ENCODE measurements at places on chromosomes 7 and 10.

DNA sequence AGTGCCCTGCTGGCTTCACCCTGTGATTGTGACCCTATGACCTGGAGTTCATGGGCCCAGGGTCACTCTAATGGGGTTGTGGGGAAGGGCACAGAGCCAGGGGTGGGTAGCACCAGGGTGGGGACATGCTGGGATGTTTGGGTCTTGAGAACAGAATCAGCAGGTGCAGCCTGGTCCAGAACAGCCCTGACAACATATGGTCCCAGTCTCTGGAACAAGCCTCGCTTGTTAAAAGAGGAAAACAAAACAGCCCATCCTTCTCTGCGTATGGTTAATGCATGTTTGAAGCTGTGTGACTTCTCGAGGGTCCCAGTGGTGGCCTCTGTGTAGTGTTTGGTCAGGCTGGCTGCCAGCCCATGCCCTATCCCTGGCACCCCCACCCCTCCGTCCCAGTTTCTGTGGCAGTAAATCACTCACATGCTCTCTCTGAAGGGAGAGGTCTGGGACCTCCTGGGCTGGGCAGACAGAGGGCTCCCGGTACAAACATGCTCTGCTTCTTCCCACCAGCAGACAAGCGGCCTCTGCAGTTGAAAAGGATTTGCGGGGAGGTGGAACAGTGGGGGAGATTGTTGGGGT lies 79.4 kb downstream of the FAM241B start:
- no peak for DNase-seq

DNA sequence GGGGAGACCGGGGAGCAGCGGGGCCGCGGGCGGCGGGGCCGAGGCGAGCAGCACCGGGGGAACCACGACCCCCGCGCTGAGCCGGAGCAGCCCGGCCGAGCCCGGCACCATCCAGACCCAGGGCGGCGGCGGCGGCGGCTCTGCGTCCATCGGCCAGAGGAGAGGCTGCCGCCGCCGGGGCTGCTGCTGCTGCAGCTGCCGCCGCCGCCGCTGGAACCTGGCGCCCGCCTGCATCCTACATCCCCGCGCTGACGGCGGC lies 190 bp downstream of the TCERG1L start:
- DNase-seq = no peak

GRCh38 chr7:101942603-101943210 lies 125.3 kb downstream of the CUX1 start:
- no peak for DNase-seq

- DNase-seq = no peak
Observed at GRCh38 chr7:158710651-158711102, 6.1 kb upstream of the NCAPG2 start.

- no peak for DNase-seq
Observed at GRCh38 chr10:75540357-75540966, 109.0 kb downstream of the LRMDA start.

DNA sequence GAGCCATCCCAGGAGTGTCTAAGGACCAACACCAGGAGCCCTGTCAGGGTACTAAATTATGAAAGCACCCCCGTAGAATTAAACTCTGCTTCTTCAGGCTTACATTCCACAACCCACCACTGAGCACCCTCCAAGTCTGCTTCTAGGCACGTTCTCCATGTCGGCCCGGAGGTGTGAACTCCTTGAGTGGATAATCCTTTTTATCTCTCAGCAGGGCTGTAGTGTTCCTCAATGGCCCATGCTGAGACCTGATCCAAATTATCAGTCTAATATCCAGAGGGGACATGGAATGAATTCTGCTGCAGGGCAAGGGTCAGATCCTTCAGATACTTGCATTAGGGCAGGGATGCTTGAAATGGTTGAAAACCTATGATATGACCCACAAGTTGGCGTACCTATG lies 55.9 kb upstream of the TARP start:
- no peak for DNase-seq

- DNase-seq = no peak
Observed at GRCh38 chr7:150668977-150669376, 16.5 kb upstream of the GIMAP2 start.
